ENCODE measurements at places on chromosomes 1 and 21.

DNA sequence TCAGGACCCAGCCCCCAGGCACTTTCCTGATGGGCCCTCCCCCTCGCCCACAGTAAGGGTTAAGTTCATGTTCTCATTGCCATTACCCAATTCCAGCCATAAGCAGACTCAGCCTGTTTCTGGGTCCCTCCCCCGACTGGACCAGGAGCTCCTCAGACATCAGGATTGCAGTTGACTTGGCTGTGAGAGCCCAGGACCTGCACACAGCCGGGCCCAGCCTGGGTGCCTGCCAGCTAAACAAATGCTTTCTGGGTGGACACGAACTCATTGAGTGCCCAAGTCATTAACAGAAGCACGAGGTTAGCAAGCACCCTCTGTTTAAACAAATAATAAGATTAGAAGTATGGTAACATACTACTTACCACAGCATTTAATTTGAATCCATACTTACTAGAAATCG is 147.9 kb upstream of the POU3F1 start:
- DNase-seq = no peak

- DNase-seq = no peak
Observed at GRCh38 chr1:183368213-183369108, 49.7 kb downstream of the NMNAT2 start.

- no peak for DNase-seq
Observed at GRCh38 chr1:51058858-51059257, 43.2 kb upstream of the C1orf185 start.

GRCh38 chr1:182350839-182351238 is 40.8 kb downstream of the GLUL start:
- no peak for DNase-seq

DNA sequence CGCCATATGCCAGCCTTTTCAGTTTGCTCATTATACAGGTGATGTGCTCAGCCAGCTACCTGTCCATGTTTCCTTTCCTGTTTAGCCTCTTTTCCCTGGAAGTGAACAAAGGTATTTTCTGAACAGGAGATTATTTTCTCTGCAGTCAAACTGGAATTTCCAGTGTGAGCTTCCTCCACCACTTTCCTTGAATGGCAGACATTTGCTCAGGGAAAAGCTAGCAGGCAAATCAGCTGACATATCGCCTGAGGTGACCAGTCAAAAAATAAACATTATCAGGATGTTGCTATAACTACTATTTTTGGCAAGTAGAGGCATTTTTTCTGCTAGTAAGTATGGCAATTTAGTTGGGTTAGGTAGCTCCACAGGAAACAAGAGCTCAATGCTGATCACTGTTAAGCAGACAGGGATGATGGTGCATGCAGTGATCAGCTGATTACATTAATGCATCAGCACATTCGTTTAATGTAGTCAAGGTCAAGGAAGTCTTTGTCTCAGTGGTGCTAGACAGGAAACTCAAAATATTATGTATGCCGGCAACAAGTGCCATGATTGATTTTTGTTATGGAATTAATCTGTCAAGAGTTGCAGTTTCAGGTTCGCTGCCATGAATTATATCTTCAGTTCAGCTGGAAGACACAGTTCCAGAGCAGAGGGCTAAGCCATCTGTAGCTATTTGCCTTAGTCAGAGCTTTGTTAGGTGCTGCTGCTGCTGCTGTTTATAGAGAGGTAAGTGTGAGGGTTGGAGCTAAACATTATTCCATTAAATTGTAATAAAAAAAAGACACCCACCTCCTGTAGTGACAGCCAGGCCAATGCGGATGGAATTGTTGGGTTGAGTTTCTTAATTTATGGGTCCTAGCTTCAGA is 179.7 kb upstream of the ST6GALNAC5 start:
- DNase-seq = no peak

DNA sequence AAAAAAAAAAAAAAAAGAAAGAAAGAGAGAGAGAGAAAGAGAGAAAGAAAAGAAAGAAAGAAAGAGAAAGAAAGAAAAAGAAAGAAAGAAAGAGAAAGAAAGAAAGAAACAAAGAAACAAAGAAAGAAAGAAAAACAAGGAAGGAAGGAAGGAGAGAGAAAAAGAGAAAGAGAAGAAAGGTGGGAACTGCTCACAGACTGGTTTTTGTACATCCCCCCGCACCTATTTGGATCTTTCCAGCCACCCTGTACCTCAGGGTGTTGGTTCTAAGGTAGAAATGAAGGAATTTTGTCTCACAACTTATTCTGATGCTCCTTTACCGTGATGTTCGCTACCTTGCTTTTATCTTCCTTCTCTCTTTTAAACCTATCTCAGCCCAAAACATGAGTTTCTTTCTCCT is 43.3 kb upstream of the RGS18 start:
- DNase-seq = no peak

- DNase-seq = no peak
Observed at GRCh38 chr1:147636314-147636713, 34.0 kb downstream of the ACP6 start.

- DNase-seq = no peak
Observed at GRCh38 chr1:156657741-156658319, 15.9 kb downstream of the BCAN start.

GRCh38 chr1:66405061-66405460 is 128.9 kb upstream of the SGIP1 start:
- no peak for DNase-seq

DNA sequence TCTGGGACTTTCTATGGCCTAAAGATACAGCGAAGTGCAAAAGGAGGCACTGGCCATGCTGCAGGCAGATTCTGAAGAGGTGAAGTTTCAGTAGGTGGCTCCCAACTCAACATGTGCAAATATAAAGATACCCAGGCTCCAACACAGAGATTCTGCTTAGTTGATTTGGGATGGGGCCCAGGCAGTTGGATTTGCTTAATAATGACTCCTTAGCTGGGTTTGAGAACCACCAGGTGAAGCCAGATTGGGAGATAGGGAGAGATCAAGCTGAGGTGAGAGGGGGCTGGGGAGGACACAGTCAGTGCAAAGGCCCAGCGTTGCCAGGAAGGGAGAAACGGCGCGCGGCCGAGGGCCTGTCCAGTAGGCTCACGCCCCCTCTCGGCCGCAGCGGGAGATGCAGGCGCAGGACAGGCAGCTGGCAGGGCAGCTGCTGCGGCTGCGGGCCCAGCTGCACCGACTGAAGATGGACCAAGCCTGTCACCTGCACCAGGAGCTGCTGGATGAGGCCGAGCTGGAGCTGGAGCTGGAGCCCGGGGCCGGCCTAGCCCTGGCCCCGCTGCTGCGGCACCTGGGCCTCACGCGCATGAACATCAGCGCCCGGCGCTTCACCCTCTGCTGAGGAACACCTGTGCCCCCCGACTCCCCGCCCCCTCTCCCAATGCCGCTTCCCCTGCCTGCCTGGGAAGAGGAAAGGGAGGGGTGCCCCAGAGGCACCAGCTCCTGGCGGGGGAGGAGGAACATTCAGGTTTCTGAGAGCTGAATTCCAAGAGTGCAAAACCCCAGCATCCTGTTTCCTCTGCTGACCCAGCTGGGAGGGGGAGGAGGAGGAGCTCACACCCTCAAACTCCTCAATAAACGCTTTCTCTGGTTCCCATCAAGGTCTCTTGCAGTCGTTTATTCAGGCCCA is 1.2 kb downstream of the FAM167B start:
- DNase-seq = peak; percentile 87
